ENCODE measurements at places on chromosomes 11 and 22. TPM values are rescaled to one million over a fixed set of nuclear protein-coding genes. Genes with fewer than 3 reads are reported as not detected.
A peak's percentile ranks its signal among the peaks of the same experiment; 100 is the strongest.

- no peak overlapping the region for H3K4me3 ChIP-seq
- no peak for DNase-seq
- no peaks in the 10 kb centered on the region for H3K27me3 ChIP-seq
- no peaks in the 10 kb centered on the region for H3K4me1 ChIP-seq
Measured at GRCh38 chr11:3810951-3811350, 2.6 kb downstream of the PGAP2 start.

DNA sequence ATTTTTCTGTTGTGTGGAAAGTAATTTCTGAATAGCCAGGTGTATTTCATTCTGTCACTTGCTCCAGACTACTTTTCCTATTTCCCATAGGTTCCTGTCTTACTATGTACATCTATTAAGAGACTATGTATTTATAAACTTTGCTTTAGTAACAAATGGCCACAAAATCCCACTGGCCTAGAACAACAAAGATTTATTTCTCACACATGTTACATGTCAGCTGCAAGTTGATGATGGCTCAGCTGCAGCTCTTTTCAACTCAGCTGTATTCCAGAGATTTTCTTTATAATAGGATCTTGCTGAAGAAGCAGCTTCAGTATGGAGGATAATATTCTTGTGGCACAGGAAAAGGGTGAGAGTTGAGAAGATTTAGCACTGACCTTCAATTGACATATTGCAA is 539.6 kb upstream of the LRRC4C start:
- H3K27ac ChIP-seq, result no peak overlapping the region
- DNase-seq, result no peak
- H3K4me3 ChIP-seq, result no peak overlapping the region
- H3K36me3 ChIP-seq, result no peaks in the 10 kb centered on the region
- H3K27me3 ChIP-seq, result no peaks in the 10 kb centered on the region

DNA sequence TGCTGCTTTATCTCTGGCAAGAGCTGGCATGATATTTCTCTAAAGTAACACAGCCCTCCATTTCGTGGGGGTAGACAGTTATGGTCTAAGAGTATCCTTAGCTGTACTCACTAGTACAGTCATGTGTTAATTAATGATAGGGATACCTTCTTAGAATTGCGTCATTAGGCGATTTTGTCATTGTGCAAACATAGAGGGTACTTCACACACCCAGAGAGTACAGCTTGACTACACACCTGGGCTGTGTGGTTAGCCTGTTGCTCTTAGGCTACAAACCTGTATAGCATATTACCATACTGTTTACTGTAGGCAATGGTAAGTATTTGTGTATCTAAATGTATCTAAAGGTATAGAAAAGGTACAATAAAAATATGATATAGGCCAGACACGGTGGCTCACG is 17.0 kb downstream of the XRCC6 start:
- H3K27me3 ChIP-seq, result no peaks in the 10 kb centered on the region
- peaks cover 14% of the 10 kb centered on the region for H3K36me3 ChIP-seq
- no peak for DNase-seq
- no peak overlapping the region for H3K4me3 ChIP-seq

GRCh38 chr22:37229805-37230672 is 14.0 kb downstream of the RAC2 start:
- H3K27me3 ChIP-seq, result no peaks in the 10 kb centered on the region
- H3K4me1 ChIP-seq, result peaks cover 18% of the 10 kb centered on the region
- H3K36me3 ChIP-seq, result no peaks in the 10 kb centered on the region
- DNase-seq, result no peak
- peak overlapping the region; percentile 44 for H3K27ac ChIP-seq

DNA sequence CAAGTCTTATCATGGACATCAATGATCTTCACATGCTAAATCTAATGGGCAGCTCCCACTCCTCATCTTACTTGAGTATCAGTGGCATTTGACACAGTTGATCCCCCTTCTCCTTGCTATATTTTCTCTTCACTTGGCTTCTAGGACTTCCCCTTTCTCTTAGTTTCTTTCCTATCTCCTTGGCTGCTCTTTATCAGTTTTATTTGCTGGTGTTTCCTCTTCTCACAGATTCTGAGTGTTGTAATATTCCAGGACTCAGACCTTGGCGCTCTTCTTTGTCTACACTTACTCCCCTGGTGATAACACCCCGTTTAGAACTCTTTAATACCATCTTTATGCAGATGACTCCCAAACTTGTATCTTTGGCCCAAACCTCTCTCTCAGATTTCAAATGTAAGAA is 33.9 kb upstream of the RASSF10 start:
- no peaks in the 10 kb centered on the region for H3K36me3 ChIP-seq
- no peak overlapping the region for H3K4me3 ChIP-seq
- DNase-seq, result no peak

GRCh38 chr22:22939588-22940368 is 52.2 kb downstream of the IGLL5 start:
- H3K4me1 ChIP-seq, result no peaks in the 10 kb centered on the region
- H3K36me3 ChIP-seq, result no peaks in the 10 kb centered on the region
- no peaks in the 10 kb centered on the region for H3K27me3 ChIP-seq
- DNase-seq, result no peak

SLC22A8 gene
- total RNA-seq, result not detected

- H3K36me3 ChIP-seq, result no peaks in the 10 kb centered on the region
- H3K27me3 ChIP-seq, result no peaks in the 10 kb centered on the region
- DNase-seq, result no peak
- peaks cover 2% of the 10 kb centered on the region for H3K4me1 ChIP-seq
- no peak overlapping the region for H3K27ac ChIP-seq
Measured at GRCh38 chr11:95153857-95154246, 64.2 kb downstream of the ENDOD1 start.

CYTH4 gene
- total RNA-seq, result 0.26 TPM

GRCh38 chr22:35489239-35489638 is 51.4 kb upstream of the RASD2 start:
- no peak overlapping the region for H3K27ac ChIP-seq
- H3K36me3 ChIP-seq, result no peaks in the 10 kb centered on the region
- no peak overlapping the region for H3K4me3 ChIP-seq
- no peak for DNase-seq
- no peaks in the 10 kb centered on the region for H3K27me3 ChIP-seq

- no peak for DNase-seq
- H3K4me1 ChIP-seq, result peaks cover 3% of the 10 kb centered on the region
- H3K36me3 ChIP-seq, result peaks cover 9% of the 10 kb centered on the region
- H3K27ac ChIP-seq, result no peak overlapping the region
- H3K27me3 ChIP-seq, result no peaks in the 10 kb centered on the region
Measured at GRCh38 chr11:68924073-68924925, 20.6 kb downstream of the IGHMBP2 start.

CNGA4 gene
- total RNA-seq, result 0.17 TPM

SLC25A18 gene
- under 0.01 TPM for total RNA-seq
